ENCODE measurements at places on chromosomes 7 and 10.
A peak's percentile ranks its signal among the peaks of the same experiment; 100 is the strongest.

GRCh38 chr10:95640891-95641315, 15.6 kb downstream of the ALDH18A1 start:
- H3K27me3 ChIP-seq: no peaks in the 10 kb centered on the region
- H3K36me3 ChIP-seq: peaks cover 60% of the 10 kb centered on the region
- DNase-seq: no peak
- H3K4me1 ChIP-seq: no peaks in the 10 kb centered on the region

GRCh38 chr7:120394595-120394994, 121.6 kb downstream of the KCND2 start:
- H3K36me3 ChIP-seq: no peaks in the 10 kb centered on the region
- no peaks in the 10 kb centered on the region for H3K4me1 ChIP-seq
- DNase-seq: no peak
- no peak overlapping the region for H3K27ac ChIP-seq
- no peaks in the 10 kb centered on the region for H3K27me3 ChIP-seq

DNA sequence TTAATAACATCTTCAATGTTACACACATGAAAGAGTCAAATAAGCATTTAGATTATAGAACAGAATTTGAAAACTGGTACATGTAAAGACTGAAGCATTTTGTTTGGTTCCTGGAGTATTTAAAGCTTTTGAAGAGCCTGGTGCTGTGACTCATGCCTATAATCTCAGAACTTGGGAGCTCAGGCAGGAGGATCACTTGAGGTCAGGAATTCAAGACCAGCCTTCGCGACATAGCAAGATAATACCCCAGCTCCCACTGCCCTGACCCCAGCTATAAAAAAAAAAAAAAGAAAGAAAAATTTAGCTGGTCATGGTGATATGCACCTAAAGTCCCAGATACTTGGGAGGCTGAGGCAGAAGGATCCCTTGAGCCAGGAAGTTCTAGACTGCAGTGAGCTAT, 87.8 kb downstream of the HDAC9 start:
- no peaks in the 10 kb centered on the region for H3K36me3 ChIP-seq
- H3K4me3 ChIP-seq: no peak overlapping the region
- no peaks in the 10 kb centered on the region for H3K27me3 ChIP-seq
- H3K27ac ChIP-seq: no peak overlapping the region
- 0 out of 2 replicates have a peak, but pooled peaks cover 5% of the 10 kb centered on the region for H3K4me1 ChIP-seq

GRCh38 chr7:70069977-70070376, 471.7 kb downstream of the AUTS2 start:
- no peaks in the 10 kb centered on the region for H3K27me3 ChIP-seq
- H3K36me3 ChIP-seq: no peaks in the 10 kb centered on the region
- no peaks in the 10 kb centered on the region for H3K4me1 ChIP-seq
- no peak overlapping the region for H3K4me3 ChIP-seq
- H3K27ac ChIP-seq: no peak overlapping the region

DNA sequence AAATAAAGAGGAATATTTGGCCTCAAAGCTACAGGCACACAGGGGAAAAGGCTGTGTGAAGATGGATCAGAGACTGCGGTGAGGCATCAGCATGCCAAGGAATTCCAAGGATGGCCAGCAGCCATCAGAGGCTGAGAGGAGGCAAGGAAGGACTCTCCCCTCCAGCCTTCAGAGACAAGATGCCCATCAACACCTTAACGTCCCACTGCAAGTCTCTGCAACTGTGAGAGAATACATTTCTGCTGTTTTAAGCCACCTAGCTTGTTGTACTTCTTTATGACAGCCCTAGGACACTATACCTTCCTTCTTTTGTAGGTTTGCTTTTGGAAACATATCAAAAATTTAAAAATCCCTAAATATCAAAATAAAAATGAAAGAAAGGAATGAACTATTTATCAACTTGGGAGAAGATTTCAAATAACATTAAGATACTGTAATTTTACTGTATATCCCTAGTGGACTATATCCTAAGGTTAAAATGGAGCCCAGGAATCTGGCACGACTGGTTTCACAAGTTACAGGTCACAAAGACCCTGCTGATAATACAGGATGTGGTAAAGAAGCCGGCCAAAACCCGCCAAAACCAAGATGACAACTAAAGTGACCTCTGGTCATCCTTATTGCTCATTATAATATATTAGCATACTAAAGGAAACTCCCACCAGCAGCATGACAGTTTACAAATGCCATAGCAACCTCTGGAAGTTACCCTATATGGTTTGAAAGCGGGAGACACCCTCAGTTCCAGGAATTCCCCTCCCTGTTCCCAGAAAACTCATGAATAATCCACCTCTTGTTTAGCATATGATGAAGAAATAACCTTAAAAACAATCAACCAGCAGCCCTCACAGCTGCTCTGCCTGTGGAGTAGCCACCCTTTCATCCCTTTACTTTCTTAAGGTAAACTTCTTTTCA, 185.2 kb downstream of the AVL9 start:
- H3K4me1 ChIP-seq: peaks cover 3% of the 10 kb centered on the region
- DNase-seq: peak; percentile 29
- no peaks in the 10 kb centered on the region for H3K36me3 ChIP-seq
- H3K27ac ChIP-seq: no peak overlapping the region
- no peaks in the 10 kb centered on the region for H3K27me3 ChIP-seq

DNA sequence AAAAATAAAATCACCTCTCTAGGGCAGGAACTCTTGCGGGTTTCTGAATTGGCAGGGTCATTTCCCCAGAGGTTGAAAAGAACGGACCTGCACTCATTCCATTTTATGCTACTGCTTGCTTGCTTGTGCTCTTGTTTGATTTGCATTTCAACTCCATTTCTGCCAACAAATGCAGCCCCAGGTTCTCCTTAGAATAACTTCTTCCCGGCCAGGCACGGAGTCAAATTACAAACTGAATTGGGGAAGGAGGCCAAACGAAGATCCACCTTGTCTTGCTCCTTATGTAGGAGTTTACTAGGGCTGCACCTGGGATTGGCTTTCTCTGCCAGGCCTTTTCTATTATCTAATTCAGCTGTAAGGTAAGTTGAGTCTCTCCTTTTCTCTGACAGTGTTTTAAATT, 79.6 kb downstream of the HGF start:
- no peaks in the 10 kb centered on the region for H3K27me3 ChIP-seq
- H3K36me3 ChIP-seq: no peaks in the 10 kb centered on the region
- no peak for DNase-seq

DNA sequence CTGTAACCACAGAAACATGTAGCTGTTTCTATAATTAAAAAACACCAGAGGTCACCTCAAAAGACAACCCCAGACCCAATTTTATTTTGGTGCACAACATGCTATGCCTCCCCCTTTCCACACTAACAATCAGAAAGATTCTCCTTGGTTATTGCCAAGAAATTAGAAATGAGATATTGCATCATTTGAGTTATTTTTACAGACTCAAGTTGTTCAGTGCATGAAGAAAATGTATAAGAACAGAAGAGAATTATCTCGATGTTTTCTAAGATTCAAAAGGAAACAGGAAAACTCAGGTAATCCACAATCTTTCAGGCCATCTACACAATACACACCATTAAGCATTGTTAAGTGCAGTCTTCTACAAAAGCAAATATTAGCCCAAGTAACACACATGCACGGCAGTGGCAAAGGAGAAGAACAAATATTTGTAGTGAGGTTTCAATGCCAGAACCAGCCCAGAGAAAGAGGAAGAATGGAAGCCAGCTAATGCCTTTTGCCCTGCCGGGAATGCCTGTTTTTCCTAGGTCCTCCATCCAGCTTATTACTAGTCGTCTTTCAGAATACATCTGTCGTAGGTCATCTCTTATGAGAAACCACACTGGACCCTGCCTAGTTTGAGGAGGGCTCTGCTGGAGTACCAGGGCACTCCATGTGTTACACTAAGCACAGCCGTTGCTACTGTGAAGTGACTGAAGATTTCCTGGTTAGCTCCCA, 67.6 kb upstream of the C1GALT1 start:
- no peak for DNase-seq
- no peak overlapping the region for H3K4me3 ChIP-seq
- no peaks in the 10 kb centered on the region for H3K27me3 ChIP-seq
- no peaks in the 10 kb centered on the region for H3K4me1 ChIP-seq
- H3K27ac ChIP-seq: no peak overlapping the region

DNA sequence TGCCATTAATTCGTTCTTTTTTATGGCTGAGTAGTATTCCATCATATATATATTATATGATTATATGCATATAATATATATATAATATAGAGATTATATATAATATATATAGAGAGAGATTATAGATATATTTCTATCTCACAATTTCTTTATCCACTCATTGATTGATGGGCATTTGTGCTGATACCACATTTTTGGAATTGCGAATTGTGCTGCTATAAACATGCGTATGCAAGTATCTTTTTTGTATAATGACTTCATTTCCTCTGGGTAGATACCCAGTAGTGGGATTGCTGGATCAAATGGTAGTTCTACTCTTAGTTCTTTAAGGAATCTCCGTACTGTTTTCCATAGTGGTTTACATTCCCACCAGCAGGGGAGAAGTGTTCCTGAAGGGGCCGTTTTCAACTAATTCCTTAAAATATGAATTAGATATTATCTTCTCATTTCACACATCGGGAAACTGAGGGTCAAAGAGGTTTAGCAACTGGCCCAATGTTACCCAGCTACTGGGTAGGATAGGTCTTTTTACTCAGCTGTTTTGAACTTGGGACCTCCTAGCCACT, 16.5 kb downstream of the NFE2L3 start:
- no peaks in the 10 kb centered on the region for H3K4me1 ChIP-seq
- DNase-seq: no peak
- H3K27me3 ChIP-seq: no peaks in the 10 kb centered on the region
- H3K27ac ChIP-seq: no peak overlapping the region

DNA sequence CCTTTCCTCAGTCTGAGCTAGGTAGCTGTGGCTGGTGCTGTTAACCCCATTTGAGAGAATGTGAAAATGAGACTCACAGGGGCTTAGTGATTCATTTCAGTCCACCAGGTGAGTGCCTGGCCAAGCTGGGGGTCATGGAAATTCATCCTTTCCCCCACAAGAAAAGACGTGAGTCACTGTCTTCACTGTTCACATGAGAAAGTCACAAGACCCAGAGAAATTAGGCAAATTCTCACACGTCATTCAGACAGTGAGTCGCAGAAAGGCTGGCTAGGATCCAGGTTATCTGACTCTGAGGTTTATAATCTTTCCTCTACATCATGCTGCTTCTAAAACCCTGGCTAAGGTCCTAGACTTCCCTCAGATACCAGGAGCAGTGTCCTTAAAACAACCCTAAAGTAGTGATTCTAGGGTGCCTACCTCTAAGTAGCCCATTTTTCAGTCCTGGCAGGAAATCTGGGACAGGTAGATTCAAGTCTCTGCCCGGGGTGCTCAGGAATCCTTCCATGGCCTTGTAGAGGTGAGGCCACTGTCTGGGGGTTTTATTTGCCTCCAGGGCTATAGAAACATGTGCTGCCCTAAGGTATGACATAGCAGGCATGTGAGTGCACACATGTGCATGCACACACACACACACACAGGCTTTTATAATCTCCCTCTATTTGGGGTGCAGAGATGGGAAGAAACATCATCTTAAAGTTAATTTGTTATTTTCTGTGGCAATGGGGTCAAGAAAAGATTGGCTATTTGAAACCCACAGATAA, 427.9 kb upstream of the CELF2 start:
- H3K27me3 ChIP-seq: no peaks in the 10 kb centered on the region
- H3K36me3 ChIP-seq: no peaks in the 10 kb centered on the region
- H3K4me1 ChIP-seq: peaks cover 6% of the 10 kb centered on the region
- DNase-seq: peak; percentile 95
- no peak overlapping the region for H3K4me3 ChIP-seq

DNA sequence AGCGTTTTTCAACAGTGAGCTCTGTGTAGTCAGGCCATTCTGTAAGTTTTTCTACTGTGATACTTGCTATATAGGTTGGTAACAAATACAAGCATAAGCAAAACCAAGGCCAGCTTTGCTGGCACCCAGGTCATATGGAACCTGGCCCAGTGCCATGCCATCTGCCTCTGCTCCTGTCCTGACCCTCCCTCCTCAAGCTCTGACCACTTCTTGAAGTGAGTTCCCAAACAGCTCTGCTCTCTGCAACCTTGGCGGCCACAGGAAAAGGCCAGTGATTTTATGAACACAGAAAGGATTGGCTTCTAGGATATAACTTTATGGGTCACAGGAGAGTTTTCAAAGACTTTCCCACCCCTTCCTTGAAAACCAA, 12.8 kb downstream of the NOD1 start:
- no peak overlapping the region for H3K4me3 ChIP-seq
- no peaks in the 10 kb centered on the region for H3K27me3 ChIP-seq
- DNase-seq: no peak
- H3K27ac ChIP-seq: peak overlapping the region; percentile 48
- peaks cover 51% of the 10 kb centered on the region for H3K4me1 ChIP-seq

DNA sequence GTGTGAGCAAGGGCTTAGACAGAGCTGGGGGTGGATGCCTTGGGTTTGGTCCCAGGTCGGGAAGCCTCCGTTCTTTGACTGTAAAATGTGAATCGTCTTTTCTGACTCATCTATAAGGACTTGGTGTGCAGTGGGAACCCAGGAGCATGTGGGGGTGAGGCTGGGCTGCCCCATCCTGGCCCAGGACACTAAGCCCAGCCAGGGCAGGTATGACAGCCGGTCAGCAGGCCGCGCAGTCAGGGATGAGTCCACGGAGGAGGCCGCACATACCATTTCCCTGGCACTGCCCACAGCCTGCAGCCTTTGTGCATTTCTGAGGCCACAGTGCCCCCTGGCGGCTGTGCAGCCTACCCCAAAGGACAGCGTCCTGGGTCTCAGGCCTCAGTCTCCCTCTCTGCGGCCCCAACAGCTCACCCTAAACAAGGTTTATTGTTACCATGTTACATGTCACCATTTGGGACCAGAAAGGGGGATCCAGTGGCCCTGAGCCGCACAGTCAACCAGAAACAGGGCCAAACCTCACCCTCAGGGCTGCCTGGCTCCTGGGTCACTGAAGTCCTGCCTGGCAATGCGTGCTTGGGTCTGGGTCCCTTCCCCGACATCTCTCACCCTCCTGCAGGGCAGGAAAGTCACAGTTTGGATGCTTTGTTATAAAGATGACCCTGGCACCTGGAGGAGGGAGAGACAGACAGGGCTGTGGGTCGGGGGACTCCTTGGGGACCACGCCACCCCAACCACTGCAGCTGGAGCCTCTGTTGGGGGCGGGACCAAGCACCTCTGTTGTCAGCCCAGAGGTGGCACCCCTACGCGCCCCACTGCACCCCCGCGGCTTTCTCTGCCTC, 14.4 kb upstream of the SH2B2 start:
- no peaks in the 10 kb centered on the region for H3K36me3 ChIP-seq
- no peak overlapping the region for H3K4me3 ChIP-seq
- H3K4me1 ChIP-seq: peaks cover 7% of the 10 kb centered on the region
- H3K27ac ChIP-seq: no peak overlapping the region

- no peak for DNase-seq
- no peaks in the 10 kb centered on the region for H3K27me3 ChIP-seq
- no peaks in the 10 kb centered on the region for H3K36me3 ChIP-seq
- no peaks in the 10 kb centered on the region for H3K4me1 ChIP-seq
Observed at GRCh38 chr7:54596747-54597146, 54.6 kb downstream of the VSTM2A start.
